Naive B cell (primary cell): ENCODE measurements at places on chromosomes 2 and 18.

- peak; percentile 7 for DNase-seq
These were observed 23.9 kb upstream of the CCDC68 start for GRCh38 chr18:54983041-54983686.

DNA sequence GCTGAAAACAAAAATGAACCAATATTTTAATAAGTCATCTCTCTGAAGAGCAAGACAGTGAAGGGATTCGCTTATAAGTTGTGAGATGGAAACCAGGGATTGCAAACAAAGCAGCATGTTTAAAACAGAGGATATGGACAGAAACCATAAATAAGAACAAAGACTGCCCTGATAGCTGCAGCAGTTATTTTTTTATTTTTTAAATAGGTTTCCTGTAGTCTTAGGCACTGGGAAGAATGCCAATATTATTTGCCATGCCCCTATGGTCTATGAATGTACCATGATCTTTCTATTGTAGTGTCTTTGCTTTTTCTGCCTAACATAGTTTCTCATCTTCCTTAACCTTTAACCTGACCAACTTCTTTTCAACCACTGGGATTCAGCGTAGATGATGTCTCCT, 1334.0 kb upstream of the NRXN1 start:
- no peak for DNase-seq

DNA sequence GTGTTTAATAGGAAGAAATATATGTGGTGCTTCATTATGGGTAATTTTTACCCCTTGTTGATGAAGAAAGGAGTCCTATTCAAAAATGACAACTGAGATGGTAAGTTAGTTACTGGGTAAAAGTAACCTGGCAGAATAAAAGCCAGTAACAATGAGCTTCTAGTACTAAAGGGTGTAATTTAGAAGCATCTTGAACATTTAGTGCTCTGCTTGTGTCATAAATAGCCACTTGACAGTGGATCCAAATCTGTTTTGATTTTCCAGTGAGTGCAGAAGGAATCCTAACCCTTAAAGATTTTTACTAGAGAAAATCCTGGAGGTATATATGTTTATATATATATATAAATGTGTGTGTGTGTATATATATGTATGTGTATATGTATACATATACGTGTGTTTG, 15.1 kb downstream of the COMMD1 start:
- no peak for DNase-seq

DNA sequence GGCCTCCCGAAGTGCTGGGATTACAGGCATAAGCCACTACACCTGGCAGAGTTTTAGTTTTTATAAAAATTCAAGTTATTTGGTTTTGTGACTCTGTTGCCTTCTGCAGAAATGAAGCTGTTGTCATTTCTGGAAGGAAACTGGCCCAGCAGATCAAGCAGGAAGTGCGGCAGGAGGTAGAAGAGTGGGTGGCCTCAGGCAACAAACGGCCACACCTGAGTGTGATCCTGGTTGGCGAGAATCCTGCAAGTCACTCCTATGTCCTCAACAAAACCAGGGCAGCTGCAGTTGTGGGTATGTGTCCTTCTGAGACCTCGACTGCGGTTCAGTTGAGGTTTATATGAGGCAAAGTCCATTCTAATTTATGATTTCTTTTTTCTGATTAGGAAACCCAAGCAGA, 7.2 kb downstream of the MTHFD2 start:
- no peak for DNase-seq

DNA sequence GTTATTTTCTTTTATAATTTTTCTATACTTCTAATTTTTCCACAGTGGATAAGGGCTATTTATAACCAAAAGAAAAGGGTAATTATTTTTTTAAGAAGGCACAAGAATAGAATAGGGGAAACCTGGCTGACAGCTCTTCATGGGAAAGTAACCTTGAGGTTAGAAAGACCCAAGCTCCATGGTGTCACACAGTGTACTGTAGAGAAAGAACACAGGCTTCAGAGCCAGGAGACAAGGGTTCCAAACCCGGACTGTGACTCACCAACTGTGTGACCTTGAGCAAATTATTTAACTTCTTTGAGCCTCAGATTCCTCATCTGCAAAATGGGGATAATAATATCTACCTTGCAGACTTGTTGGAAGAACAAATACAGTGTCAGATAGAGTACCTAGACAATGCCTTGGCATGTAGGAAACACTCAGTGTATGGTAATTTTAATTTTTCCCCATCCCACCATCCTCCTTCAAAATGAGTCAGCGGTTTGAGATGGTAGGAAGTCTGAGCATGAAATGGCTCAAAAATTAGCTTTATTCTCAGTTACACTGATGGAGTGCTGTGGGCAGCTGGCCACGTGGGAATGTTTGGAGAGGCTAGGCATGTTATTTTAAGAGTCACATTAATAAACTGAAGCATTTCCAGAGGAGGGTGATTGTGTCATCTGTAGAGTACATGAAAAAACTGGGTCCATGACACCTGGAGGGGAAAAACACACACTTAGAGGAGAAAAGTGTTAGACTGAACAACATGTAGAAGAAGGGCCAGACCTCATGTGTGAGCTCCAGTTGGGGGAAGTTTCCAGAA, 36.7 kb downstream of the TMEM37 start:
- DNase-seq = no peak

- no peak for DNase-seq
These were observed 543.0 kb downstream of the PLCL1 start for GRCh38 chr2:198347349-198347748.

- DNase-seq = no peak
These were observed 10.4 kb downstream of the PAIP2B start for GRCh38 chr2:71216501-71216900.

- DNase-seq = no peak
These were observed 66.8 kb downstream of the MREG start for GRCh38 chr2:215946586-215946985.

DNA sequence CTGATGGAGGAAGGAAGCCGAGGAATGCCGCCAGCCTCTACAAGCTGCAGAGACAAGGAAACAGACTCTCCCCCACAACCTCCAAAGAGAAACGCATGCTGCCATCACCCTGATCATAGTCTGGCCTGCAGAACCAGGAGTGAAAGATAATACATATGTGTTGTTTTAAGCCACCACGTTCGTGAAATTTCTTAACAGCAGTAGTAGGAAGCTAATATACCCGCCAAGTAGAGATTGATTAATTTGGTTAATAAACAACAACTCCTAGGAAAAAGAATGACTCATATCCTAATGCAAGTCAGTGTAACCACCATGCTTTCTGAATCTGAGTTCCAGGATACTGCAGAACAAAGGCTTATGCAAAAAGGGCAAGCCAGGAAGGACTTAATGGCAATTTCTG, 36.6 kb downstream of the LONRF2 start:
- DNase-seq = no peak
